Dermis blood vessel endothelial cell (primary cell): ENCODE measurements at places on chromosomes 16 and 17. TPM values are rescaled to one million over a fixed set of nuclear protein-coding genes. Genes with fewer than 3 reads are reported as not detected.

GRCh38 chr16:28898942-28899341 is 20.7 kb downstream of the ATP2A1 start:
- DNase-seq, result no peak

Gene SSTR5
- 0.17 and 1.1 TPM in 2 replicates for total RNA-seq

DNA sequence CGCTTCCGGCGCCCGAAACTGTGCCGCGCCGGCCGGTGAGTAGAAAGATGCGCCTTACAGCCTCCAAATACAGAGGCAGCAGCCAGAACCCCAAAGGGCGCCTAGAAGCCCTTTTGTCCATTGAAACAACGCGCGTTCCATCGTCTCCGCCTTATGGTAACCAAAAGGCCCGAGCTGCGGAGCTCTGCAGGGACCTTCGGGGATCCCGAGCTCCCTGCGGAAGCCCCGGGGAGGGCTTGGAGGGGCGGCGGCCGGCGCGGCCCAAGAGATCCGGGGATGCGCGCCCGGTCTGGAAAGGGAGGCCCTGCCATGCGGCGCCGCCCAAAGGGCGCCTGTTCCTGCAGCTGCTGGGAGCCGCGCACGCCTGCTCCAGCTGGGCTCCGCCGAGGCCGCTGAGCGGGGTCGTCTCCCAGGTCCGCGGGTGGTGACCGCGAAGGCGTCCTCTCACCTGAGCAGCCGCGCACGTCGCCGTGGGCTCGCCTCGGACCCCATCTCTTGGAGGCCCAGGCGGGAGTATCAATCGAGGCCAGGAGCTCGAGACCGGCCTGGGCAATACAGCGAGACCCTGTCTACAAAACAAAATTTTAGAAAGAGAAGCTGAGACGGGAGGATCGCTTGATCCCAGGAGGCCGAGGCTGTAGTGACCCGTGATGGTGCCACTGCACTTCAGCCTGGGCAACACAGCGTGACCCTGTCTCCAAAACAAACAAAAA is 742 bp upstream of the FBXO31 start:
- no peak for DNase-seq

Gene DNAJA2
- total RNA-seq, result 82.6 and 92.1 TPM in 2 replicates

- no peak for DNase-seq
Observed at GRCh38 chr16:4868535-4868934, 21.3 kb downstream of the UBN1 start.

DNA sequence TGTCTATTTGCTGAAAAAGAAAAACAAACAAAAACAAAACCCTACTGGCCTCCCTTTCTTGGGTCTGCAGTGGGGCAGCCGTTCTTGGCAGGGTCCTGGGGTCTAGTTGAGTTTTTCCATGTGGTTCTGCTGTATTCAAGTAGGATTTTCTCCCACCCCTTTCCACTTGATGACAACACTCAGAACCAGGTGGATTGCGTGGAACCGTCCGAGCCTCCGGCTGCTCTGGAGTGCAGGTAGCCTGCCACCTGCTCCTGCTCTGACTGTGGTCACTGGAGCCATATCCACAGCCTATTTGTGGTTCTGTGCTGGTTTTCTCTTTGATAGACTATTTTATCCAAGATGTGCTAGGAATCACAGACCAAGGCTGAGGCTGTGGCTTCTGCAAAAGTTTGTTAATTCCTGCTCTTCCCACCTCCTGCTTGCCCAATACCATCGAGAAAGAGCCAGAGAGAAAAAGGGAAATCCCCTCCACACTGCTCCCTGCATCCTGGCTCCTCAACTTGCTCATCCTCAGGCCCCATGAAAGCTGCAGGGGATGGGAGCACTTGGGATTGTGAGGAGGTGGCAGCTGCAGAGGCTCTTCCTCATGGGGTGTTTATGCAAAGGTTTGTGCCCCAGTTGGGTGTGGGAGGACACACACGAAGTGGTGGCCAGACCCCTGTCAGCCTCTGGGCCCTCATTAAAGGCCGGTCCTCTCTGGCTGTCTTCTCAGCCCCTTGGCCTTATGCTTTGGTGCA is 377.8 kb upstream of the TNRC6C start:
- no peak for DNase-seq

- peak; percentile 89 for DNase-seq
Observed at GRCh38 chr16:68040506-68041288, 17.6 kb downstream of the DUS2 start.

DNA sequence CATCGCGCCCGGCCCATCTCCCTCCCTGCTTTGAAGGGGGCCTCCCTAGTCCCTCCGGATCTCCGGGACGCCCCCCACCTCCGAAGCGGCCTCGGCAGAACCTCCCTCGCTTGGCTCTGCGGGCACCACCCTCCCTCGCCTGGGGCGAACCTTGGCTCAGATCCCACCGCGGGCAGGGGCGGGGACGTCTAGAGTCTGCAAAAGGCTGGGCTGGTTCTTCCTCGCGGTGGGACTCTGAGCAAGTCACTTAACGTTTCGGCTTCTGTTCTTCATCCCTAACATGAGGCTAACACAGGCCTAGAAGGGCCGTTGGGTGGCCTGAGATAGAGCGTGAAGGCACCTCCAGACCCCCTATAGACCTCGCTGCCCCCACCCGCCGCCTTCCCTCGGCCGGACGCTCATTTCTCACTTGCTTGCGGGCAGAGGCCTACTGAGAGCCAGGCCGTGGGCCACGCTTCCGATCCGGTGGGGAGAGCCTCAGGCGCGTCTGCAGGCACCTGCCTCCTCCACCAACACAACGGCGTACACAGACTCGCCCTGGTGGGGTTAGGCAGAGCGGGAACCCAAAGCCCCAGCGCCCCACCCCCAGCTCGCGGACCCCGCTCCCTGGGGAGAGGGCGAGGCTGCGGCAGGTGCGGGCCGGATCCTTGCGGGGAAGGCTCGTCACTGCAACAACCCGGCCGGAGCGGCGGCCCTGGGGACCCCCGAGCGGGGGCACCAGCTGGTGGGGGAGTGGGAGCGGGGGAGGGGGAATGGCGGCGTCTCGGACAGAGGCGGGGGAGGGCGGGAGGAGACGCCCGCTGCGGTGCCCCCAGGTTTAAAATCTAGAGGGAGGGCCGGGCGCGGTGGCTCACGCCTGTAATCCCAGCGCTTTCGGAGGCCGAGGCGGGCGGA is 5.4 kb downstream of the MYO1C start:
- DNase-seq, result peak; percentile 72

DNA sequence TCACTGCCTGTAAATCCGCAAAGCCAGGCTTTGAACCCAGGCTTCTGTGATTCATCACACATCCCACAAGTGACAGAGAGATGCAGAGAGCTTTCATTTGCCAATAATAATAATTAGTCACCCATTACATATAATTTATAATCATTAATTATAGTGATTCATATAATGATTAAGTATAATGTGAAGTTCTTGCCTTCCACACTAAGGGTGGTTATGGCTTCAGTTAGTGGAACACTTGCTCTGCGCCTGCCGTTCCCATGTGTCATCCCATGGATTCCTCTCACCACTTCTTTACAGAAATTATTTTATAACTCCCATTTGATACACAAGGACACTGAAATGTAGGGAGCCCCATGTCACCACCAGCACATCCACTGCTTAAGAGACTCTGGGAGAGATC is 39.8 kb upstream of the XYLT1 start:
- no peak for DNase-seq

Gene SCN4A
- total RNA-seq, result 0.09 and 0.17 TPM in 2 replicates

DNA sequence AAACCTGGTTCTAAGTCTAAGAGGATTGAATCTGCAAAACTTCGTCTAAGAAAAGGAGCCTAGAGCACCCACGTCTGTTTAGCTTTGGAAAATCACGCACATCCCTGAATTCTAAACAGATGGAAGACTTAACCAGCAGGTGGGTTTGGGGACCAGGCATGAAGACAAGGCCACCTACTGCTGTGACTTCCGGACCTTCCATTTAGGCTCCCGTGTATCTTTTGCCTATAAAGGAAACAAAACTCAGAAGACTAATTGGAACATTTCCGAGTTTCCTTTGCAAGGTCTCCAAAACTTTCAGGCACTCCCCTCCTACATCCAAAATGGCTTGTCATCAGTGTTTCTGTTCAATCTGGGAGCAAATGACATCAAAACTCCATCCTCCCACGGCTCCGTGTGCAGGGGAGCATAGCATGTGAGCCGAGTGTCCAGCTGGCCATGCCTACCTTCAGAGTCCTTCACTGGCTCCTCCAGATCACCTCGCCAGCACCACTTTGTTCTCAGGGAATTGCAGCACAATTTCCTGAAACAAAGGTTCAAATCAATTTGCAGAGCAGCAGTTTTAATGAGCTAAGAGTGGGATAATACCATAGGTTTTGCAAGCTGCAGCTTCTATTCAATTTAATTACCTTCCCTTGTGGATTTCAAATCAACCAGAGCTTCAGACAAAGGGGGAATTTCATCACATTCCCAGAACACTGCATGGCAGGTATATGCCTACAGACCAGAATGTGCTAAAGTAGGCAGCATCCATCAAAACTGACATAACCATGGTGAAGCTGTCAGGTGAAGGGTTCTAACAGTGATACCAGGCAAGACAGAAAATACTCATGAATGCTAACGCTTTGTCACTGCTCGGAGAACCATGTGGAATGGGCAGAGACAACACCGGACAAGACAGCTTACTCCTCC is 23.5 kb downstream of the CACNG1 start:
- no peak for DNase-seq

DNA sequence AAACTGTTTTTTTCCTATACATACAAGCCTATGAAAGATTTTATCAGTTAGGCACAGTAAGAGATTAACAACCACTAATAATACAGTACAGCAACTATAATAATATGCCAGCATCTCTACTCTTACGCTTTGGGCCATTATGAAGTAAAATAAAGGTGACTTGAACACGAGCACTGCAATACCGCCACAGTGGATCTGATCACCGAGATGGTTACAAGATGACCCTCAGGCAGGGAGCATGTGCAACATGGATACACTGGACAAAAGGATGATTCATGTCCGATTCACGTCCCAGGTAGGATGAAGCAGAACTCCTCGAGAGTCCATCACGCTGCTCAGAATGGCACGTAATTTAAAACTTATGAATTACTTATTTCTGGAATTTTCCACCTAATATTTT is 10.5 kb downstream of the PELP1 start:
- no peak for DNase-seq

Gene SLC2A4
- 0.28 and 0.34 TPM in 2 replicates for total RNA-seq

Gene OTOP2
- not detected in 2 replicates for total RNA-seq

Gene EVI2B
- total RNA-seq, result under 0.01 and 0.19 TPM in 2 replicates

Gene PLA2G10
- not detected in 2 replicates for total RNA-seq

- DNase-seq, result no peak
Observed at GRCh38 chr17:29616300-29617048, 6.2 kb downstream of the CORO6 start.

DNA sequence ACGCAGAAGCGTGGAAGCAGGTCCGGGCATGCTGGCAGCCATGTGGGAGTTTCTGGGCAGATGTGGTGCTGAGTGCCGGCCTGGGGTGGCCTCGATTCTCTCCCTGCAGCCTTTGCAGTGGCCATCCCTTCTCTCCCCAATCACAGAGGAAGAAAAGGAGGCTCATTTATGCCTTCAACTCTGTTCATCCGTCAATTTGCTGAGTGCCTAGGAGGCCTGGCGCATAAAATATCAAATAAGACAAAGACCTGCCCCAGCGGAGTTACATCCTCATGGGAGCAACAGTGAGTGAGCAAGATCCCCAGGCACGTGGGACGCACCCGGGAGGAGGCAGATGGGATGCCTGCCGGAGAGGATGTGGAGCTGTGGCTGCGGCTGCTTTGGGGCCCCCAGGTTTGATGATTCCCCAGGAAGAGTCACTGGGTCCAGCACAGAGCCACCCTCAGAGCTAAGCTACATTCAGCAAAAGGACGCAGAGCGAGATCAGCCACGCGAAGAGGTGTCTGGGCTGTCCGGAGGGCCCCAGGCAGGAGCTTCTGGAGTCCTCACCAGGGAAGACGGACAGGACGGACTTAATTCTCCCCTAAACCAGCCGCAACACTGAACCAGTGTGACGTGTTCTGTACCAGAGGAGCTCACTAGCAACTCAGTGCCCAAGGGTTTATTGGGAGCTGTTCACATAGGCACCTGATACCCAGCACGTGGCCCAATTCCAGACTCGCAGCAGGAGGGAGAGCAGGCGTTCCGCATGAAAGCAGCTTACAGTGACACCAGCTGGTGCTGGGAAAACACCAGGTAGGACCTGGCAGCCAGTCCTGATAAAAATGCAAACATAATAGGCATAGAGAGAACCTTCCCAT is 11.3 kb downstream of the CA5A start:
- no peak for DNase-seq

DNA sequence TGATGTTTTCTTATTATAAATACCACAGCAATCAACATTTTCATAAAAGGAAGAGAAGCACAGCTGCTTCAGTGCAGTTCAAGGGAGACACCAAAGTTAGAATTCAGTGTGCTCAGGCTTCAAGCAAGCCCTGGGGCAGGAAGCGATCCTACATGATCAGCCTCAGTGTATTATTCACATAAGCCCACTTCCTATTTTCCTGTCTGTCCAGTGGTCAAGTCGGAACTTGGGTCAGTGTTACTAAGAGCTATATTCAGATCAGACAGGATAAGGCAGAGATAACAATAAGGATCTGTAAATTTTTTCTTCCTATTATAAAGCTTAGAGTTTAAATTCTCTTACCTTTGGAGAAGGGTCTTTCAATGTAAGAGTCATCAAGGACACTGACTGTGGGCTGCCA is 12.9 kb downstream of the HEATR6 start:
- DNase-seq, result peak; percentile 67

DNA sequence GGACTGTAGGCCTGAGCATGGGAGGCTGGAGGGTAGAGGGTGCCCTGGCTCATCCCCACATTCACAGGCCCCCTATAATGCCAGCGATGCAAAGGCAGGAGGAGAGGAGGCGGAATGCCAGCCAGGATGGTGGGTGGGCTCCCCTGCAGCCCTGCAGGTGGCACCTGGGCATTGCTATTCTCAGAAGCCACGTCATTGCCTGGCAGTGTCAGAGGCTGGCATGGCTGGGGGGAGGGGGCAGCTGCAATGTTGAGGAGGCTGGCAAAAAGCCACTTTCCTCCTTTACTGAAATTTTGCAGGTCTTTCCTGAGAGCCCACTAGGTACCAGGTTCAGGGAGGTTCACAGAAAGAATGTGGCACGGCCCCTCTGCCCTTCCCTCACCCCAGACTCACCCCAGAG is 36.2 kb downstream of the RAB11FIP4 start:
- DNase-seq, result no peak

- DNase-seq, result no peak
Observed at GRCh38 chr17:79520167-79521165, 90.4 kb downstream of the RBFOX3 start.

DNA sequence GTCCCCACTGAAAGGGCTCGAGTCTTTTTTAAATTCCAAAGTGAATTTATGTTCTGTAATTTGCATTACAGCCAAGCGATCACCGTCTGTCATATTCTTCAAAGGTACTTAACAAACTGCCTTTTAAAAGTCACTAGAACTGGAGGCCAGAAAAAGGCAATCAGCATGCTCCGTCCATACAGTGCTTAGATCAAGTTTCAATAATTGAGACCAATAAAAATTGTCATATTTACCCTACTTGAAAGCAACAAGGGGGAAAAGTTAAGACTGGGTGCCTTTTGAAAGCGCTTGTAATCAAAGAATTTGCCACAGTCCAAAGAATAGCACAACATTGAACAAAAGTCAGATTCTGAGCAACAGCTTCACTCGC is 9.0 kb upstream of the ZFHX3 start:
- no peak for DNase-seq
